Activated CD8-positive, alpha-beta memory T cell treated with anti-CD3 and anti-CD28 coated beads for 48 hours (primary cell): ENCODE measurements at places on chromosomes 11 and 22.

DNA sequence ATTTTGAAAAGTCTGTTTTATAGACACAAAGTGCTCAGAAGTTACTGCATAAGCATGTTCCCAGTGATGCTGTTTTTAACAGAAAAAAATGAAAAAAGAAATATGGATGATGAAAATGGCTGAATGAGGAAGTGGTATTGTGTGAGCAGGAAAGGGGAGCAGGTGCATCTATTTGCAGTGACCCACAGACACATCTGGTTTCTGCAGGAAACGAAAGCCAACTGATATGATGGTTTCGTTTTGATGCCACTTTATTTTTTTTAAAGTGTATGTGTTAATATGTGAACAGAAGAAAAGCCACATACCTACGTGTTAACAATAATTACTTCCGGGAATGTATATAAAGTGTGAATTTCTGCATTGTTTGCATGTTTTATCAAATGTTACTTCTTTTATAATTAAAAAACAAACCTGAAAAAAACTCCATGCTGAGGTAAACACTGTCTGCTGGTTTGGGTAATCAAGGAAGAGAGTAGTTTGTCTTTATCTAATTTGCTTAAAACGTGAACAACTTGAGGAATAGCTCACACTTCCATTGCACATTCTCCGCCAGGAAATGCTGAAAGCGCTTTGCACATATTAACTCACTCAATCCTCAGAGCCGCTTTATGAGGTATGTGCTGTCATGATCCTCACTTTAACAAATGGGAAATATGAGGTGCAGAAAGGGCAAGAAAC lies 1335.9 kb downstream of the TBC1D22A start:
- no peak for DNase-seq

DNA sequence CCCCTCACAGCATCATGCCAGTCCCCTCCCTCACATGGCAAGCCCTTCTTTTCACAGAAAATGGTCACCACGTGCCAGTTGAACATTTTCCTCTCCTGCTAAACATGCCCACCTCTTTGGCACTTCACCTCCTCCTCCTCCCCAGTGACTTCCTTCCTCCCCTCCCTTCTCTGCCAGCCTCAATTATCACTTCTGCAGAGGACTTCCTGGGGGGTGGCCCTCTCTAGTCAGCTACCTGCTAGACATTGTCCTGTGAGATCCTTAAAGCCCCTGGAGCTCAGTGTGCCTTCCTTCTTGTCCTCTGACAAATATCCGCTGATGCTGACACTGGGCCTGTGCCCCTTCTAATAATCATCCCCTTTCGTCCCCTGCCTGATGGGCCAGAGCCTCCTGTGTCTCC lies 43.2 kb upstream of the E2F8 start:
- no peak for DNase-seq

DNA sequence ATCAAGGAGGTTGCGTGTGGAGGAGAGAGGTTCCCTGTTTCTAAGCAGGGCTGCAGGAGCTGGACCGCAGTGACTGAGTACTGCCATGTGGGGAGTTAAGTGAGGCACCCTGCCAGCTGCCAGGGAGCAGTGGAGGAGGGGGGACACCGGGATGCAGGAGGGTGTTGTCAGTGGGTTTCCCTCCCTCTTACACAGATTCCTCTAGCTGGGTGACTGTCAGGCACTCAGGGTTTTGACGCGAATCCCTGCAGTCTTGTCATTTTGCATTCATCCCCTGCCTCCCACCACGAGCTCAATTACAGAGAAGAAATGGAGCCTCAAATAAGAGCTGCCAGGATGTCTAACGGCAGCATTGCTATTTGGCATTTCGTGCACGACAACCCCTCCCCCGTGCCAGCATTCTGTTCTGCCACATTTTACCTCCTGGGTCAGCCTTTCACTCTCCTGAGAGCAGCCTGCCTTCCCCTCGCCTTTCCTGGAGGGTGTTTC lies 119.8 kb upstream of the SORL1-AS1 start:
- no peak for DNase-seq

GRCh38 chr22:47996446-47996857 lies 1234.0 kb downstream of the TBC1D22A start:
- no peak for DNase-seq

- peak; percentile 11 for DNase-seq
Measured at GRCh38 chr11:12893787-12894672, 115.1 kb upstream of the RASSF10 start.

GRCh38 chr11:109000531-109000930 lies 335.7 kb downstream of the DDX10 start:
- DNase-seq = no peak

DNA sequence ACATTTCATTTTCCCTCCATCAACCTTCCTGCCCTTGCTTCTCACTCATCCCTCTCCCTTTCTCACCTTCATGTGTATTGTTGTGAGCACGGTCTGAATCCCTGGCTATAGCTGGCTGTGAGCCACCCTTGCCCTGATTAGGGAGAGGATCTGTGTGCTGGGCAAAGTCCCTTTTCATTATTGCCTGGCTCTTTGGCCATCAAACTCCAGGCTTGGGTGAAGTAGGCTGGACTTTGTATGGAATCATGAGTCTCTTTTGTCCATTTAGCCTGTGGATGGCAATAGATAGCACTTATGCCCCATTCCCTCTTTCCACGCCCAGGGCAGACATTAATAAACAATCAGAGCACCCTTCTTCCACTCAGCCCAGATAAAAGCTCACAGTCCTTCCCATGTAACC lies 6.7 kb downstream of the MYO18B start:
- no peak for DNase-seq

DNA sequence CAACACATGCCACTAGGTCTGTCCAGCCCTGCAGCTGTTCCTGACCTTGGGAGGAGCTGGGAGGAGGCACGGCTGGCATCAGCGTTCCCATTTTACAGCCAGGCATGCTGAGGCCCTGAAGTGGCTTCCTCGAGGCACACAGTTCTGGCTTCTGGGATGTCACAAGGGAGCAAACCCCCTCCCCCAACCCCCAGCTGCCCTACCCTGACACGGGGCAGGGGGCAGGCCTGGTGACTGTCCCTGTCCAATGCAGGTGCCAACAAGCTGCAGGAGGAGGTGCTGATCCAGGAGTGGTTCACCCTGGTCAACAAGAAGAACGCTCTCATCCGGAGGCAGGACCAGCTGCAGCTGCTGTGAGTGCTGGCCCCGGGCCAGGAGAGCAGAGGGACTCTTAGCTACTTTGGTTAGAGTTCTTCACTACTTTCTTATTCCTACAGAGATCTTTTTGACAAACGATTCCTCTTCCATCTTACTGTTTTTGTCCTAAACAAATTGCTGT lies 5.3 kb downstream of the KCNK7 start:
- DNase-seq = no peak

GRCh38 chr22:35306350-35306967 lies 6.8 kb downstream of the TOM1 start:
- DNase-seq = no peak

DNA sequence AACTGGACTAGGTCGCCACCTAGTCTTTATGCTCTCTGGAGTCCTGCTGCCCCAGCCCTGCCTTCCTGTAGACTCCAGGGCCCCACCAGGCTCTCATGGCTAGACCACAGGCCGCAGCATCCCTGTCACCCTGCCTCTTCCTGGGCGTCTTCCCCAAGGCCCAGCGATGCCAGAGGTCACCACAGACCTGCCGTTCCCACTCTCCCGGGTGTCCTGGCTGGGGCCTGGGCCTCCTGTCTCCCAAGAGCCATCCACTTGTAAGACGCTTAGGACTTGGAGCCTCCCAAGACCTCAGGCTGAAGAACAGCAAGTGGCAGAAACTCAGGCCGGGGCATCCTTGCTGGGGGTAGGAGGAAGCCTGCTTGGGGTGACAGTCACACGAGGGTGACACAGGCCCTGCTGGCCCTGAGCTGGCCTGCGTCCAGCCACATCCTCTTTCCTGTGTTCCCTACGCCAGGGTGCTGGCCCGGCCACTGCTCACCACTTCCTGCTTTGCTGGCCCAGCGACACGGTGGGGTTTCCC lies 2.0 kb upstream of the TCIRG1 start:
- DNase-seq = no peak

DNA sequence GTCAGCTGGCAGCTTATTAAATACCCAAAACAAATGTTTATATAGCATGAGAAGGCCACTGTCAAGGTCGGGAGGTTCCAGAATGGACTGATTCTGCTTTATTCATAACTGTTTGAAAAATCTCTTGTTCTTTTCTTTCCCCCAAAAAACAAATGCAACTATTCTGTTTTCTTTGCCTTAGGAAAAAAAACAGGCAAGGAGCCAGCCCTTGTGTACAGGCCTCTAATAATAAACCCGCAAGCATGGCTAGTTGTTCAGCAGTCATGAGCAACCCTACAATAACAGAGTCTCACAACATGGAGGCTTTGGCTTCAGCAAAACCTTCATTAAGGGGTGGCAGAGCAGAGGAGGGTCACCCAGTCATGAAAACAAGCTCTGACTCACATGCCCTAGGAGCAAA lies 191.7 kb downstream of the KIRREL3 start:
- no peak for DNase-seq

GRCh38 chr22:23020659-23021293 lies 49.5 kb upstream of the GNAZ start:
- DNase-seq = no peak

DNA sequence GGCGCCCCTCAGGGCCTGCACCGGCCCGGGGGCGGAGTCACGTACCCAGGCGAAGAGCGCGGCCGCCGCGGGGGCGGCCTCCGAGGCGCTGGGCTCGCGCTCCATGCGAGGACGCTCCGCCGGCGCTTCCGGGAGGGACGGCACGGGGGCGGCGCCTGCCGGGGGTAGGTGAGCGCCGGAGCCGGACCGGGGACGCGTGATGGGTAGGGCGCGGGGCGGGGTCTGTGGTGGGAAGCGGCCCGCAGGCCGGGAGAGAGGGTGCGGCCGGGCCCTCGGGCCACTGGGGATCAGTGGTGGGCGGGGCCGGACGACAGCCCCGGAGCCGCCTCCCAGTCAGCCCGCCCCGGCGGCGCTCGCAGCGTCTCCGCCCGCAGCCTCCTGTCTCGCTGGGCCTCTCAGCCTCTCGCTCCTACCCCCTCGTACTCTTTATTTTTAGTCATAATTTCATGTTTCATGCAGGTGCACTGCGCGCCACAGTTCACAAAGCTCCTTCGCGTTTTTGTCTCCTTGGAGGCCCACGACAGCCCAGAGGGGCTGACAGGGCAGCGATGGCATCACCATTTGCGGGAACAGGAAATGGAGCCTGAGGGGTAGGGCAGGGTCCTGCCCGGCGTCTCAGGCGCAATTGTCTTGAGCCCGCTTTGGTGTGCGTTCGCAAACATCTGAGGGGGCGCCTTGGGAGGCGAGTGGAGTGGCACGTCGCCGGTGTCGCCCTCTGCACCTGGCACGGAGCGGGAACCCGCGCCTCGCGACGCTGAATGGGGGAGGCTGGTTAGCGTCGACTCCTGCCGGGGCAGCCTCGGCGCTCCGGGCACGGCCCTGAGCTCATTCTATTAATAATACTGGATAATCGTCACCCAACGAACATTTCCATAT lies at the start of gene SERGEF:
SERGEF (minus strand) TSS at position 142 of the 876 bp plus-strand sequence; CDS start at position 105, 37 bp downstream.
- peak; percentile 80 for DNase-seq

- no peak for DNase-seq
Measured at GRCh38 chr22:32771756-32772155, 29.7 kb upstream of the TIMP3 start.

- no peak for DNase-seq
Measured at GRCh38 chr22:47561115-47561675, 798.7 kb downstream of the TBC1D22A start.

GRCh38 chr11:126163074-126163700 lies 48.3 kb downstream of the RPUSD4 start:
- no peak for DNase-seq

- DNase-seq = no peak
Measured at GRCh38 chr22:25038239-25038638, 85.7 kb downstream of the KIAA1671 start.

DNA sequence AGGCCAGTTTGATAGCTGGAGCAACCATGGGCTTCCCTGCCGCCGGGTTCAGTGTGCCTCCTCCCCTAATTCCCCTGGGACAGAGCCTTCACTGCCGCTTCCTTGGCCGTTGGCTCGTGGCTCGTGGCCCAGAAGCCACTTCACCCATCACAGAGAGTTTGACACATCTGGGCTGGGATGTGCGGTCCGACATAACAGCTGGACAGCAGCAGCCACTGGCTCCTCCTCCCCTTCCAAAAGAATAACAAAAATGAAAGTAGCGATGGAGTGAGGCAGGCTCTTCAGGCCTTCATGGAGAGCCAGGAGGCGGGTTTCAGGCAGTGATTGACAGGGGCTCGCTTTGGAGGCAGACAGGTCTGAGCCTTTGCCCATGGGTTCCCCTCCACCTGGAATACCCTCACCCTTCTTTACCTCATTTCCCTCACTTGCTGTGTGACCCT lies 8.2 kb downstream of the CREB3L1 start:
- DNase-seq = no peak

DNA sequence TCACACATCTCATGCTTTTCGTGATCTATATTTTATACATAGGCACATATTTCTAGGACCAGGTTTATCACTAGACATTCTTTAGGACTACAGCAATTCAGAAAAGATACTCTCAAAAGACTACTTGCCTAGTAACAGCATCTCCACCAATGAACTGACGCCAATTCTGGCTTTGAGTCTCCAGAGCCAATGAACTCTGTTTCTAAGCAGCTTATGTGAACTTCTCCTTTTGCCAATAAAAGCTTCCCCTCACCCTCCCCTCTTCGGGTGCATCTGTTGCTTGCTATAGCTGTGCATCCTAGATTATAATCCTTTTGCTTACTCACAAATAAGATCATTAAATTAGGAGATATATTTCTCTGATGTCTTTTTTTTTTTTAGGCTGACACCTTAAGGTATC lies 11.4 kb upstream of the ANKK1 start:
- DNase-seq = no peak

DNA sequence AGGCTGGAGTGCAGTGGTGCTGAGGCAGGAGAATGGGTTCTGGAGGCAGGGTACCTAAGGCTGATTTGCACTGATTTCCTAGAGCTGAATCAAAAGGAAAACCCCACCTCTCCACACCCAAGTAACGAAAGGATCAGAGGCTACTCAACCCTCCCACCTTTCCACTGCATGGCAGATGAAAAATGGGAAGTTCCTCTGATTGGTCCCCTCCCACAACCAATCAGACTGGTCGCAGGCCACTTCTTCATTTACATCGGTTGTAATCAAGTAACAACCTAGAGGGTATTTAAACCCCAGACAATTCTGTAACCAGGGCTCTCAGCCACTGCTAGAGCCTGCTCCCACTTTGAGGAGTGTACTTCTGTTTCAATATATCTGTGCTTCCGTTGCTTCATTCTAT lies 18.6 kb upstream of the PARVB start:
- no peak for DNase-seq
